ENCODE measurements at places on chromosomes 7 and 10. TPM values are rescaled to one million over a fixed set of nuclear protein-coding genes. Genes with fewer than 3 reads are reported as not detected.

The FAM53B gene
- total RNA-seq: 10.0 TPM

The R3HCC1L gene
- 30.6 TPM for total RNA-seq

The CLDN3 gene
- not detected for total RNA-seq

The UBE2D1 gene
- total RNA-seq: 13.6 TPM

The PON3 gene
- total RNA-seq: not detected

The MRLN gene
- total RNA-seq: 16.0 TPM

The SORBS1 gene
- 12.8 TPM for total RNA-seq

The FEZF1 gene
- total RNA-seq: not detected

The MCM7 gene
- total RNA-seq: 353 TPM

The NODAL gene
- total RNA-seq: not detected

The EPO gene
- not detected for total RNA-seq

The C10orf62 gene
- 0.75 TPM for total RNA-seq

The RSPH10B2 gene
- total RNA-seq: 0.10 TPM

The TSPAN13 gene
- total RNA-seq: 2.2 TPM

The PHKG1 gene
- 1.4 TPM for total RNA-seq

The HYAL4 gene
- not detected for total RNA-seq

All from SJCRH30 (cell line).